ENCODE measurements at places on chromosomes 4 and X.

- peak; percentile 95 for DNase-seq
Observed at GRCh38 chr4:40316333-40316781, 18.8 kb upstream of the CHRNA9 start.

- DNase-seq, result no peak
Observed at GRCh38 chr4:17535906-17536305, 20.9 kb downstream of the CLRN2 start.

- no peak for DNase-seq
Observed at GRCh38 chrX:103742339-103742738, 31.6 kb downstream of the TMEM31 start.

DNA sequence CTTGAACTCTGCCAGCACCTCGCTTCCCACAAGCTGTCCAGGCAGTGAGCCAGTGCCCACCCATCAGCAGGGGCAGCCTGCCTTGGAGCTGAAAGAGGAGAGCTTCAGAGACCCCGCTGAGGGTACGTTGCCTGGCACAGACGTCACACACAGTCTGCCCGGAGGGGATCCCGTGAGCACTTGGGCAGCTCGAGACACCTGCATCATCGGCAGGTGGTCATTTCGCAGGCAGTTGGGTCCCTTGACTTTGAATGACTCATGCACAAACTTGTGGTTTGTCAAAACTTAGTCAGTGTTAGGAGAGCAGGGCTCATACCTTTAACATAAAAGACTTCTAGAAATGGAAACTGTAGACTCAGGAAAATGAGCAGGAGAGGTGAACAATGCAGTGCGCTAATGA lies 9.9 kb downstream of the TACC3 start:
- DNase-seq, result no peak
